Activated effector memory CD4-positive, alpha-beta T cell treated with anti-CD3 and anti-CD28 coated beads, Interleukin-2, amount 50 U/mL, for 16 hours (primary cell): ENCODE measurements at places on chromosomes 2 and 18.
A peak's percentile ranks its signal among the peaks of the same experiment; 100 is the strongest.

GRCh38 chr2:197211881-197212342 lies 98.7 kb downstream of the ANKRD44 start:
- DNase-seq = peak; percentile 74

DNA sequence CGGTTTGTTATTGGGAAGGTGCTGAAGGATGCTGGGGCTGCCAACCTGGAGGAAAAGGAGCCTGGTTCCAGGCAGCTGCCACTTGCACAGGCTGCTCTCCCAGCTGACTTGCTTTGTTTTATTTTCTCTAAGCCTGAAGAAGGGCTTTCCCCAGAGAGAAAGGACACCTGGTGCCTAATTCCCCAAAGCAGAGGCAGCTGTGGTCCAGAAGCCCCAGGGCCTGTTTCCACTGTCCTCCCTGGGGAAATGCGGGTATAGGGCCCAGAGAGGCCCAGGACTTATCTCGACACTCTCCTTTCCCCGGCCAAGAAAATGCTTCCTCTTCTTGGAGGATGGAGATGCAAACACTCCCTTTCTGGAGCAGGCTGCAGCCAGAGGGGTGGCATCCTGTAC lies 30.1 kb downstream of the INO80C start:
- no peak for DNase-seq

GRCh38 chr18:52118684-52119083 lies 221.3 kb upstream of the DCC start:
- DNase-seq = no peak

DNA sequence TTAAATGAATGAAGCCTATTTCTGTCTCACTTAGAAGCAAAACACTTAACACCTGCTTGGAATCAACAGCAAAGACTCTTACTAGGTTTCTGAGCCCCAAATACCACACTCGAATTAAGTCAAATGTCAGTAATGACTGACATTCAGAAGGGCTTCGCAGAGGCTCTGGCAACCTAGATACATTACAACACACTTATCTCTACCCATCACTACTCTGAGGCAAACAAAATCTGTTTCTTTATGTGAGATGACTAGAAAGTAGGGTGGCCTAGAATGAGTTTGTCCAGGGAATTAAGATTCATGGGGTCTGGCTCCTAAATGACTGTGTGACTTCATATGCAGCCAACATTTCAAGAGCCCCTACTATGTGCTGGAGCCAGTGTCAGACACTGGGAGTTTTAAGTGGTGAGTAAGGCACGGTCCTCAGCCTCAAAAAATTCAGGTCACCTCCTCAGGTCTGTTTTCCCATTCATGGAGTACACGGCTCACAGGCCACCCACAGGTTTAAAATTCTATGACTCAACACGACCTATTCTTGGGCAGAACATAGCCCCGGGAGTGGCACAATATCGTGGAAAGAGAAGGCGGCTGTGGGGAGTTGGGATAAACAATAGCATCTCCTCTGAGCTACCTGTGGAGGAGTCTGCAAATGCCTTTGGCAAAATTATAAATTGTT lies 150.3 kb upstream of the ZFP36L2 start:
- DNase-seq = no peak

- no peak for DNase-seq
These were observed 14.0 kb upstream of the HRH4 start for GRCh38 chr18:24446453-24446852.

DNA sequence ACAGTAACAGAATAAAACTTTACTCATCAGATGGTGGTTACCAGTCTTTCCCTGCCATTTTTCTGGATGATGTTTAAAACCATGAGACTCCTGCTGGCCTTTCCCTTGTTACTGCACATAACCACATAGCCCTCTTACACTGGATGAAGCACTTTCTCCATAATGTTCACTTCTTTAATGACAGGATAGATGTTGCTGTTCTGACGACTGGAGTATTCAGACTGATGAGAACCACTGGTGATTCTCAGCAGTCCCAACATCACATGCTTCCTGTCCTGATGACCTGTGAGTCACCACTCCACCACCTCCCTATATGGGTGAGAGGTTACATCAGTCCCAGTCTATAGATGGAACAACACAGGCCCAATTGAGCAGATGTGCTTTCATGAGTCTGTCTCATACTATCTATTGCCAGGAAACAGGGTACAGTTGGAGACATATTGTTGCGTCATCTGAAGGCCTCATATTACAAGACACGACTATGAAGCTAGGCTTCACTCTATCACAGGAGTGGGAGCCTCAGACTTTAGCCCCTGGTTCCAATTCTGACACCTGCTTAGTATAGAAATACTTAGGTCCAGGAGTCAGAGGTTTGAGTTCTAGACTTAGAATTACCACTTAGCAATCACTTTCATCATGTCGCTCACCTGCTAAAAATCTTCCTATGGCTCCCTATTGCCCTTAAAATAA lies 145.7 kb upstream of the KLF7 start:
- DNase-seq = no peak

GRCh38 chr2:2681085-2681484 lies 350.0 kb upstream of the MYT1L start:
- no peak for DNase-seq

DNA sequence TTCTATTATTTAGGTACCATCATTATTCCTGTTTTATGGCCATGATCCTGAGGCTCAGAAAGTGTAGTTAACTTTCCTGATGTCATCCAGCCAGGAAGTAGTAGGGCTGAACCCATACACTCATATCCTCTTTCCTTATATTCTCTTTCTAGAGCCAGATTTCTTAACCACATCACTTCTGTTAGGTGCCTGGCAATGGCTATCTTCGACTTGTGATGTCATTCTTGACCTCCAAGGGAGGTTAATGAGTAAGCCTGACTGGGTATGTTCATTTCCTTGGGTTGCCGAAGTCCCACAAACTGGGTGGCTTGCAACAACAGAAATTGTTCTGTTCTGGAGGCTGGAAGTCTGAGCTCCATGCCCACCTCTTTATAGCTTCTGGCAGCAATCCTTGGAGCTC lies 43.4 kb downstream of the ITGB6 start:
- no peak for DNase-seq

- DNase-seq = no peak
These were observed 93.7 kb upstream of the EHBP1 start for GRCh38 chr2:62611854-62612253.

GRCh38 chr18:48932822-48933510 lies 17.8 kb downstream of the SMAD7 start:
- no peak for DNase-seq

DNA sequence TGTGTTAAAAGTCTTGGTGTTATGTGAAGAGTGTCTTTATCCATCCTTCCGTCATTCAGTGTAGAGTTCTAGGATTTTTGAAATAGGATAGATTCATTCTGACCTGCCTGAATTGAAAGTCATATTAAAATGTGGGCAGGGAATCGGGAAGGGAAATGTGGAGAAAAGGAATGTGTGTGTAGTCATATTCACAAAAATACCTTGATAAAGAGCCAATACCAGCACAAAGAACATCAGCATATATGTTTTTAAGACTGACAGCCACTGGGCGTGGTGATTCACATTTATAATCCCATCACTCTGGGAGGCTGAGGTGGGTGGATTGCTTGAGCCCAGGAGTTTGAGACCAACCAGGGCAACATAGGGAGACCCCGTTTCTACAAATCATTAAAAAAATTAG lies 188.1 kb downstream of the CAMKMT start:
- no peak for DNase-seq

- DNase-seq = no peak
These were observed 73.0 kb upstream of the RAB12 start for GRCh38 chr18:8536231-8536630.

DNA sequence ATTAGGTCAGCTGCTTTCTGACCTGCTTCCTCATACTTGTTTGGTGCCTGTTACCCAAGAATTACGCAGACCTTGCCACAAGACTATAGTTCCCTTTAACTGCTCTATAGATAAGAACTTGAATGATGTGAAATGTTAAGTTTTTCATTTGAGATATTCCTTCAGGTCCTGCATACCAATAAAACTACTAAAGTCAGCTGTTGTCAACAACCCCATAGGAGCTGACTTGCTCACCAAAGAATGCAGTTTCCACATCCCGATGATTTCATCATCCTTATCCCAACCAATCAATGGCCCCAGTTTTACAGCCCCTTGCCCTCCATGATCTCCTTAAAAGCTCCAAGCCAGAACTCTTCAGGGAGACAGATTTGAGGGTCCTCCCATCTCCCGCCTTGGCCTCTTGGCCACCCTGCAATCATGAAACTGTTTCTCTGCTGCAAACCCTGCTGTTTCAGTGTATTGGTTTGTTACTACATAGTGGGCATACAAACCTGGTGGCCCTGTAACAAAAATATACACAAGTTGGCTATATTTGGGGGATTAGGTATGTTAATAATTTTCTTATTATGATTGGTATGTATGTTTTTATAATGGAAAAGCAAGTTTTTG lies 396.3 kb upstream of the CHST9 start:
- DNase-seq = no peak

GRCh38 chr2:216012133-216012829 lies 1.1 kb downstream of the MREG start:
- DNase-seq = no peak

GRCh38 chr2:101679801-101680487 lies 17.6 kb upstream of the MAP4K4 start:
- DNase-seq = no peak

DNA sequence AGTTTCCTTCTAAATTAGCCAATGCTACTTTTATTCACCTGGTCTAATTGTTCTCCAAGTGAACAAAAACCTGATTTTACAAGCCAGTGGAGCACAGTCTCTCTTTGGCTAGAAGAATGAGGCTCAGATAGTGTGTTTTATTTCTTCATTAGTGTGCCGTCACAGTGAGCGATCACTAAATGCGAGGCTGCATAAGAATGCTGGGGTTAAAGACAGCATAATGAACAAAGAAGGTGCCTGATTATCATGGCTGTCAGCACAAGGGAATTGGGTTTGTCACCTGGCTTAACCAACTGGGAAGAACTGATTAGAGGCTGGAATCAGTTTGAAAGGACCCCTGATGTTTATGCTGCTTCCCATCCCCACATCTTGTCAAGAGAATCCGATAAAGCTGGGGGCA lies 76.4 kb downstream of the EPHA4 start:
- DNase-seq = no peak

DNA sequence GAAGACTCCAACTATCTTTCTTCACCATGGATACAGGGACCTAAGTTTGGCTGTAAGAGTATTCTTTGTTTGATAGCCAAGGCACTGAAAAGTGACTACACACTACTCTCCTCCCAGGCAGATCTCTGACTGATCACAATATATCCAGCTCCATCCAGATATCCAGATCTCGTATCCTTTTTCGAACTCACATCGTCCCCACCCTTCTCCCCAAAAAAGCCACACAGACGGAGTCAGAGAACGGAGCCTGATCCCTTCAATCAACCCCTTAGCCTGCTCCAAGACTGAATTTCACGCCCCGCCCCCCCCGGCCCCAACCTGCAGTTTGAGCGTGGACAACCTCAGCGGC lies 533 bp downstream of the DHX57 start:
- no peak for DNase-seq

DNA sequence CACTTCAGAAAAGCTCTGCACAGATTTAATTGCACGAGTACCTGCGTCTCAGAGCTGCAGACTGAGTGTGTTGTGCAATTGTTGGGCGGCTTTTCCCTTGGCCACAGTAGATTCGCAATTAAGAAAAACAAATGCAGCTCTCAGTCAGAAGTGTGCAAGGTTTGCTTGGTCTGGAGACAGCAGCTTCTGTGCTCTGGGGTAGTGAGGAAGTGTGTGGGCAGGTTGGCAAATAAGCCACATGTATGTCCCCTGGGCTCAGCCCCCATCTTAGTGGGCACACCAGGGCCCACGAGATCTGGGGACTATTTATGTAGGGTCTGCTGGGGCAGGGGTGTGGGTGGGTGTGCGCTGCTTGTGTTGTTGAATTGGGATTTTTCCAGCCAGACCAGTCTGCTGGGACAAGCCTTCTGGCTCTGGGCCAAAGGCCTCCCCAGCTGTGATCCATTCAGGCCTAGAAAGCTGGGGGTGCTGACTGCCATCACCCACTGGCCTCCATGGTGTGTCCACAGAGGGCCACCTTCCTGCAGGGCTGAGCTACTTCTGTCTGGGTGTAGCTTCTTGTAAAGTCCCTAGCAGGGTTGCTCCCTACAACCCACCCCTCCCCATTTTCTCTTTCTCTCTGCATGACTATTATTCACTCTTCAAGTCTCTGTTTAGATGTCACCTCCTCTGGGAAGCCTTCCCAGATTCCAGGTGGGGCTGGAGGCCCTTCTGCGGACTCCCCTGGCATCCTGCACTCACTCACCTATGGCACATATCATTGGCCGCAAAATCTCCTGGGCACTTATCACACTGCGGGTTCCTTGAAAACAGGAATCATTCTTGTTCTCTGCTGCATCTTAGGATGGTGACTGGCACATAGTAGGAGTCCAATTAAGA lies 67.8 kb downstream of the ODC1 start:
- no peak for DNase-seq

GRCh38 chr2:175439416-175439815 lies 257.9 kb upstream of the ATP5MC3 start:
- DNase-seq = no peak

DNA sequence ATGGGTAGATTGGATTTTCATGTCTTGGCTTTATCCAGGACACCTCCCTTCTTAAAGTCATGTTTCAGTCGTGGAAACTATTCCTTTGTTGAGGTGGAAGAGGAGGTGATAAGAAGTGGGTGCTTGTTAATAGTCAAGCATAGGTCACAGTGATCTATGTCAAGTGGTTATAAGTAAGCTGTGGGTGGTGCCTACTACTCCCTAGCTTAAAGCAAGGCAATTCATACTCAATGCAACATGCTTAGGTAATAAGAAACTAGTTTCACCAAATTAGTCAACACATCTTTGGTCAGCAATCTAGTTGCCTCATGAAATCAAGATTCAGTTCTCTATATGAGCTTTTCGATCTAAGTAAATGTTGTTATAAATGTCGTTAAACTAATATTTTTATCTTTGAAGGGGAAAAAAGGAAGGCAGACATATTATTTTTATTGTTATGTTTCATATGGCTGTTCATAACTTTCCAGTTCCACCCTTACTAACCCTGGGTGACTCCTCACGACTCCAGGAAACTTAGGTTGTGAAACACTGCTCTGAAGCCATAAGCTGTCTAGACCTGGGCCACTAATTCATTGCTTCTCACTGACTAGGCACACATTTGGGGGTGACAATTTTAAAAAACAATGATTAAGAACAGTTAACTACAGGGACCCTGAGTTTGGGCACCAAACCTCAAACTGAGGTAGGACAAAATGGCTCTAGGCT lies 5.8 kb upstream of the ABCB11 start:
- DNase-seq = no peak

DNA sequence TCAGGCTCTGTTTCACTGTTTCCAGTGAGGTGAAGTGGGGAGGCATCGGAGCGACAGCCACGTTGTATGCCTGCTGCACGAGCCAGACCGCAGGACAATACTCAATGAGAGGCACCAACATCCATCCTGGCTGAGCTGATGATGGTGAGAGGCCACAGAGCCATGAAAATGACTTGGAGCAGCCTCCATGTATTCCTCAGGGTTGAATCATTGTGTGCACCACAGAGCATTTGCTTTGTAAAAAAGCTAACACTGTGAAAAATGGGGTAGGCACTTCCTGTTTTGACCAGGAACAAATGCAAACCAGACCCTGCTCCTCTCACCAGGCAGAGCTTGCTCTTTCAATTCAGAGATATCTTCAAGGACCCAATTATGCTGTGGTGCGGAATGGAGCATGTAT lies 87.2 kb downstream of the LPIN1 start:
- no peak for DNase-seq

- DNase-seq = no peak
These were observed 42.6 kb downstream of the EDAR start for GRCh38 chr2:108946442-108946841.
